SK-N-DZ (cell line): ENCODE measurements at places on chromosomes 1 and 21.

- DNase-seq: no peak
These were observed 62.1 kb downstream of the ARID4B start for GRCh38 chr1:235265900-235266299.

GRCh38 chr21:31905503-31906451, 33.0 kb downstream of the HUNK start:
- DNase-seq: no peak

GRCh38 chr1:92038695-92039346, 9.0 kb downstream of the EPHX4 start:
- no peak for DNase-seq

DNA sequence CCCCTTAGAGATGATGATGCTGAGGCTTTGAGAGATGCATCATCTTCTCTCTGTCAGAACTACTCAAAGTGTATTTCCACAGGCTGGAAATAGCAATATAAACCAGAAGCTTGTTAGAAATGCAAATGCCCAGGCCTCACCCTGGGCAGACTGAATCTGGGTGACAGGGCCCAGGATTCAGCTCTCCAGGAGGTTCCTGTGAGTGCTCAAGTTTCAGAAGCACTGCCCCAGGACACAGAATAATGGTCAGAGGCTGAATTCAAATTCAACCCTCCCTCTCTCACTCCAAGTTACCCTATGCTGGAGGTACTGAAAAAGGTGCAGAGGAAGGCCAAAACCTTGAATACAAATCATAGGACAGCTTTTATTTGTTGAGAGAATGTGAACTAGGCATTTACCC, 98.5 kb upstream of the NGF start:
- DNase-seq: no peak

DNA sequence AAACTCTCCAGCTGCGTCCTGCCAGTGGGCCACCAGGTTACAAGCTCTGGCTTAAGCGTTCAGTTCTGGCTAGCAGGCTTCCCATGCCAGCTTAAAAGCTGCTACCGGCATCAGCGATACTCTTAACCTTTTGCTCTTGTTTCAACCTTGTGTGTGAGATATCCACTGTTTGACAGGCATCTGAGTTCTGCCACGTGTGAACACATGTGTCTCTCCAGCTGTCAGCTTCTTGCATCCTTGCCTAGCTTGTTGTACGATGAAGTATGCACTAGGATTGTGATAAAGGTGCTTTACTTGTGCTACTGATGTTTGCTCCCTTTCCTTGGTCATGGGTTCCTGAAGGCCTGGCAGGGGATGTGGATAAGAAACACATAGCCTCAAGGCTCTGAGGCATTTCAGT, 201.6 kb downstream of the PRDM2 start:
- DNase-seq: no peak

DNA sequence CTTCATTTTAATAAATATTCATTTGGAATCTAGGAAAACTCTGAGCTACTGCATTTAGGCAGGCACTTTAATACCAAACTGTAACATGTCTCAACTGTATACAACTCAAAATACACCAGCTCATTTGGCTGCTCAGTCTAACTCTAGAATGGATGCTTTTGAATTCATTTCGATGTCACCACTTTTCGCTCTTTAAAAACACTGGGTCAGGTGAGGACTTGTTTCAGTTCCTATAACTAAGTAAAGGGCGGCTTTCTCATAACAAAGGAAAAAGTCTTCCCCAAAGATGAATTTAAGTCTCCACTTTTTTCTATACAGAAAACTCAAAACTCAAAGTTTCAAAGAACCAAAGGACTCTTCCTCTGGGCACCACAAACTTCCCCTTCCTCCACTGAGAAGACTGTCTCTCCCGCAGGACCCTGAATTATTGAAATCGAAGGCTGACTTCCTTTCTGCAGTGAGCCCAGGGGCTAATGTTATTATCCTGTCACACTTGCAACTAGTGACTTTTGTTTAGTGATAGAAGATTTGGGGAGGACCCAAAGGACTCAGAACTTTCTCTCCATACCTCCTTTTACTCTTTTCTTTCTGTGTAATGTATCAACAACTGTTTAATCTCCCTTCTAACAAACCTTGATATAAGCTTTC, 9.7 kb upstream of the DHX9 start:
- DNase-seq: no peak

DNA sequence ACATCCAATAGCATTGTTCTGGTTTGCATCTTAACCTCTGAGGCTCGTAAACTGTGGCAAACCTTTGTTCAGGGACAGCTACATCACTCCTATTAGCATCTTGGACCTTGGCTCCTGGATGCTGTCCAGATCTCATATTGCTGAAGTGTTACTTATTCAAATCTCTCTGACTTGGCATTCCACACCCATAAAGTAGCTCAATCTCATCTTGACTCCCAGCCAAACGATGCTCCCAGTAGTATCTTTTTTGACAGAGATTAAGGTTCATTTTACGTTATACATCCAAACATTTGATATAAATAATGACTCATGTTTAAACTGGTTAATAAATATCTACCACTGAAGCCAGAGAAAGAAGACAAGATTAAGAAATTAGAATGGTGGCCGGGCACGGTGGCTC, 4.4 kb upstream of the FLVCR1 start:
- DNase-seq: no peak

DNA sequence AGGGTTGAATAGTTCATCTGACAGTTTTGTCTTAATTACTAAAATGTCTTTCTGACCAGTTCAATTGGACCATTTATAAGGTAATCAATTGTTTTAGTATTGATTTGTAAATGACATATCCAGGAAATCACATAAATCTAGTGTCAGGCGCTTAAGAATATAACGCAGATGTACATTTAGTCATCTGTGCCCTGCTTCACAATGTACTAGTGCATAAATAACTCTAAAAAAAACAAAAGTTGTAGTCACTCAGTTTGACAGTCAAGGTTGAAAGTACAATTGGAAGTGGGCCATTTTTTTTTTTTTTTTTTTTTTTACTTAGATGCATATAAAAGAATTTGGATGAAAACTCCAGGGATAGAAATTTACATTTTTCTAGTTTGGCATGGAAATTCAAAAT, 490.4 kb downstream of the PTPRC start:
- DNase-seq: no peak

DNA sequence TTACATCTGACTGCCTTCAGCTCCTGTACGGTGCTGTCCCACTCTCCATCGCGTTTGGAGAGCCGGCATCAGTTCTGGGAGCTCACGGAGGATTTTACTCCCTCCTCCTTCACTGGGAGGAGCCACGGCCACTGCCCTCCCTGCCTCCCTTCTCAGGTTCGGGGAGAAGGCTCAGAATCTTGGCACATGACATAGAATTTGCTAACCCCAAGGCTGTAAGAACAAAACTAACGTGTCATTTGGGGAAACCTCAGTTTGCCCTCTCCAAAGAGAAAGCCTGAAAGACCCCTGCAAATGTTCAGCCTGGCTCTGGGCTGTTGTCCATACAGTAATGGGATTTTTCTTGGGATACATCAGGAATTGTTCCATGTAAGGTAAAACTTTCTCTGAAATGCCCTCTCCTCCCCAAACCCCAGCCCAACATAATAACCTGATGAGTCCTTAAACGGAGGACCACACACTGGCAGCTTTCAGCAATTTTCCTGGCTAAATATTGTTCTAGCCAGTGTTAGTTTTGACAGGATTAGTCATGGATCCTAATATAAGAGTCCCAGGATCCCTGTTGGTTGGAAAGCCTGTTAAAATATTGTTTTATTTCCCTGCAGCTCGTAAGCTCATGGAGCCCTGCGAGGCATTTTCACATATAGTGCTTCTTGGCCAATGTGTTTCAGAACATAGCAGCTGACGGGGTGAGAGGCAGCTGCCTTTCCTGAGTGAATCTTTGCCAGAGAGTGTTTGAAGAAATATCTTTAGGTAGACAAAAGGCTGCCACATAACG, 98.8 kb downstream of the RHOU start:
- DNase-seq: no peak

DNA sequence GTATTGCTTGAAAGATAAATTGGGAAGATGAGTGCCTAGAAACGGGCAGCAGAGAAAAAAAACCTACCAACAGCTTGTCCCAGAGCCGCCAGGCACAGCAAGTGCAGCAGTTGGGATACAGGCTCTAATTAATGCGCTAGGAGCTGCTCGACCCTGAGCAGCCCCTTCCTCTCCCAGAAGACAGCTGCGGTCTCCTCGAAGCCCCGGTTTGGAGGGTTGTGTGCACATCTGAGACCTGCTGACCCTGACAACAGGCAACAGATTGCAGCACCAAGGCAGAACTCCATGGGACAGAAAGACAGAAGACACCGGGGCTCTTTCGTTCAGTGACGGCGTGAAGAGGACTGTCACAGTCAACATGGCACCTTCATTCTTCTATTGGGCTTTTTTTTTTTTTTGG, 101.4 kb downstream of the TSEN15 start:
- peak; percentile 20 for DNase-seq

DNA sequence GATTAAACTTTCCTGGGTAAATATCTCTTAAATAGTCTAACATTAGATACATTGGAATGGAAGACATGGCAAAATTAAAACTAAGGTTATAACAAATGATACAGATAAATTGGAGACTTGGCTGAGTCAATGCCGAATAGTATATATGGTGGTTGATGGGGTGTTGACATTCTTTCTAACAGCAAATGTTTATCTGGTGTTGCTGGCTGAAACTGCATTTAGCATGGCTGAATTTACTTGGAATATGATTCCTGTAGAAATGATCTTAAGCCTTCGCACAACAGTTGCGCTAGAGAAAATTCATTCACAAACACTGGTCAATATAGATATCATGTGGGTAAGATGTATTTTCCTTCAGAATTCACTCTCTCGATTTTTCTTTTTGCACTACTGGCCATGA, 646.0 kb upstream of the CXADR start:
- no peak for DNase-seq

GRCh38 chr1:38741341-38741740, 118.2 kb downstream of the RRAGC start:
- no peak for DNase-seq

- no peak for DNase-seq
These were observed 22.2 kb upstream of the ECE1 start for GRCh38 chr1:21312407-21312992.

GRCh38 chr1:87330885-87331364, 2.2 kb downstream of the LMO4 start:
- no peak for DNase-seq

DNA sequence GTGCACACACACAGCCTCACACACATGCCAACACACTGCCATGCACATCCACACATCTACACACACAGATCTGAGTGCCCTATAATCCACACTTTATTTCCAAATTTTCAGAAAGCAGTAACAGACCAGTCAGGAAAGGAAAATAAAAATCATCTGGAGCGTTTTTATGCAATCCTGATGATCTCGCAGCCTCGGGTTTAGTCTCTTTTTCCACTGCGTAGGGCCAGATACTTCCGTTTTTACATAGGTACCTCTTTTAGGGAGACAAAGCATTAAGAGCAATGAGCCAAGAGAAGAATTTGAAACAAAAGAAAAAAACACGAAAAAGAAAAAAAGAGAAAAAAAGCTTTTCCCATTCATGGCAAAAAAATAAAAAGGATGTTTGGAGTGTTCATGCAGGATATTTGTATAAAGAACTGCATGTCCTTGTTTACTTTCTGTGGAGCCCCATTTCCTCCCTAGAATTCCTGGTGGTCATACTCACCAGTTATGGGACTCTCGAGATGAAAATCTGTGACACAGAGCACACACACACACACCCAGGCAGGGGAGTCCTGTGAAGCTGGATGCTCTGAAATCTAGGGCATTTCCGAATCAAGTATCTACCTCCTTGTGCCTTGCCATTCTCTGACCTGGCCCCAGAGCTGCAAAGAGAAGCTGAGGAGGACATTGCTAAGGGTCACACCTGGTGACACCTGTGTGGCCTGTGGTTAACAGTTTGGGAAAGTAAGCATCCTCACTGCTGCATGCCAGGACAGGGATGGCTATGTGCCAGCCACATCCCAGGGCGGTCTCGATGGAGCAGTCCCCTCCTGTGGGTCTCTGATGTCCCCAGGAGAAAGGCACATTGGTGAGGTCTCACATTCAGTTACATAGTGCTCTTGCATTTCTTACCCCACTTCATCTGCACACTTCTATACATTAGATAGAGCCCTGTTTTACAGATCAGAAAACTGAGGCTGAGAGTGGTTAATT, 83.6 kb downstream of the RUNX1 start:
- DNase-seq: no peak

- no peak for DNase-seq
These were observed 288.0 kb downstream of the NFIA start for GRCh38 chr1:61370177-61370912.

GRCh38 chr1:157335056-157335455, 196.9 kb upstream of the ETV3 start:
- no peak for DNase-seq

DNA sequence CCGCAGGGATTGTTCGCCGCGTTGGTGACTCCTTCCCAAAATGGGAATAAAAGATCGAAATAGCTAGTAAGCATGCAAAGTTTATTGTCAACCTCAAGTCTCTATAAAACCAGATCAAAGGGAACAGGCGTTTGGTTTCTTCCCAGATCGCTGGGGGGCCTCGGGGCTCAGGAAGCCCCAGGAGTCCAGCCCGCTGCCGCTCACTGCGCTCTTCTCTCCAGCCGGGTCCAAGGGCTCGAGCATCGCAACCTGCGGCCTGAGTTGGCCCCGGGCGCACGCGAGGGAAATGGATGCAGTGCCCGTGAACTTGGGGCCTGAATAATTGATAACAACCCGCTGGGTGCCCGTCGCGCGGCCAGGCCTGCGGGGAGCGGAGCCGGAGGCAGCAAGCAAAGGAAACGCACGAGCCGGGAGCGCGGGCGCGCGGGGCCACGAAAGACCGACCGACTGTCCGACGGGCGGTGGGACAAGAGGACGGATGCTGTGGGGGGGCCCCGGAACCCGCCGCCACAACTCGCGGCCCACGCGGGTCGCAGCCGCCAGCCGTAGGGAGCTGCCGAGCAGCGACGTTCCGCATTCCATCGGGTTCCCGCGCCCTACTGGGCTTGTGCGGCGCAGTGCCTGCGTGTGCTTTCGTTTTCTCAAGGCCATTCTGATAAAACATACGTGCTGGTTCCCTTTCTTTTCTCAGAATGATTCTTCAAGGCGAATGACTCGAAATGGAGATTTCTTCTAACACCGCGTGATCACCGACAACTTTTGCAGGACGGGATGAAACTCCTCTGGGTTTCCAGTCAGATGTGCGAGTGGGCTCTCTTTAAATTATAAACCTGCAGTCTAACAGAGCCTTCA, 14.0 kb upstream of the ALX3 start:
- DNase-seq: no peak

- DNase-seq: no peak
These were observed 92.1 kb upstream of the LRRN2 start for GRCh38 chr1:204777591-204777990.

DNA sequence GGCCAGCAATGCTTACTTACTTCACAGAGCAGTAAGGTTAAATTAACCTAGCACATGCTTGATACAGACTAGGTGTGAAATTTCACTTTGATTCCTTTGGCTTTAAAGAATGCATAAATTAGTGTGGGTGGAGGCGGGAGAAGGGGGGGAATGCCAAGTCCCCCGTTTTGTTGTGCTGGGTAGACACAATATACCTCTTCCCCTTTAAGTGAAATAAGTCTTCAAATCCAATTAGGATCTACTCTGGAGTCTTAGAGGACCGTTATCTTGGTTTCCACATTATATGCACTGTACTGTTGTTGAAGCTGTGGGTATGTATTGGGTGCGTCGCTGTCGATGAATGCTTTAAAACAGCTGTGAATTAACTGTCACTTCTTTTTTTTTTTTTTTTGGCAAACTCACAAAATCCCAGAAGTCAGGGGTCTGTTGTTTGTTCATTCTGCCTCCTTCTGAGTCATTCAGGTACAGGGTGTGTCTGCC, 1.6 kb upstream of the S1PR1 start:
- no peak for DNase-seq
